Activated CD4-positive, alpha-beta T cell treated with anti-CD3 and anti-CD28 coated beads, Interleukin-10, Interleukin-2, amounts not matched to agents 100 ng/mL and 50 ng/mL, durations not matched to agents 16 hours and 8 hours (primary cell): ENCODE measurements at places on chromosomes 12 and 14.

GRCh38 chr12:24554612-24555295 is 394.1 kb downstream of the BCAT1 start:
- no peak for DNase-seq

- no peak for DNase-seq
Observed at GRCh38 chr12:14953752-14954151, 7.6 kb downstream of the ARHGDIB start.

DNA sequence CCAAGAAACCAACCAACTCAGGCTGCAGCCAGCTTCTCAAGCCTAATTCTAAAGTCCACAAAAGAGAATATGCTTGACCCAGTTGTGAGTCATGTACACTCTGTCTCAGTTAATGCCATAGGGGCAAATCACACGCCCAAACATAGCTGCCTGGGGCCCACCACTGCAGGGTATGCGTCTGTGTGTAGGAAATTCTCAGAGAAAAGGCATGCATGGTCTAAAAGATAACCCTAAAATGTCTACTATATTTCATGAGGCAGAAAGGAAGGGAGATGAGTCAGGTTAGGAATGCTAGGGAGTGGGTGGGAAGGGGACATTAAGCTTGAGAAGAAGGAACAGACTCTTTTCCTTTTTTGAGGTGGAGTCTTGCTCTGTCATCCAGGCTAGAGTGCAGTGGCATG is 22.3 kb upstream of the SPTLC2 start:
- no peak for DNase-seq

DNA sequence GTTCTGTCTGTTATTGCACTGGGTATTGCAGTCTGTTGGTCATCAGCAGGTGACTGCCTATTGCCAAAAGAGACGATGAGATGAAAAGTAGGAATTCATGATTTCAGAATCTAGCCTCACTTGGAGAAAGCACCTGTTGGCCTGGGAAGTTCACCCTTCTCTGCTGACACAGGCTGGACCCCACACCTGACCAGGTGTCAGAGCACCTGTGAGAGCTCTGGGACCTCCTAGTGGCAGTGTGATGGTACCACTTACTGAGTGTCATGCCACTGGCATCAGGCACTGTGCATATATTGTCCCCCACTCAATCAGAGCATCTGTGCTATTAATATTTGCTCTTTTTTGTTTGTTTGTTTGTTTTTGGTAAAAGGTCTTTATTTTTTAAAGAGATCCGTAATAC is 68.0 kb downstream of the RASSF3 start:
- no peak for DNase-seq

DNA sequence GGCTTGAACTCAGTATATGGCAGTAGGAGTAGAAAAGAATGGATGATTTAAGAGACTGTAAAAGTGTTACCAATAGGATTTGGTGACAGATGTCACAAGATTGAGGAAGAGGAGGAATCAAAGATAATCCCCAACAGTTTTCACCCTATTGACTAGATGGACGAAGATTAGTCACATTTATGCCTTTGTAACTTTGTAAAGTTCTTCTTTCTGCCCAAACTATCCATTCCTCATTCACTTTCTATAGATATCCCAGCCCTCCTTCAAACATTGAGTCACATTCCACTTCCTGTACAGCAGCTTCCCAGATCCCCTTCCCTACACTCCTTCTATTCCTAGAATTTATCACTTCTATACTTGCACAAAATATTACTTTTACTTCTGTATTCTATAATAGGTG is 207.9 kb downstream of the BTG1 start:
- DNase-seq: no peak

GRCh38 chr12:112029301-112029700 is 16.1 kb downstream of the ERP29 start:
- DNase-seq: no peak

GRCh38 chr14:99722741-99723140 is 38.6 kb downstream of the CYP46A1 start:
- no peak for DNase-seq

DNA sequence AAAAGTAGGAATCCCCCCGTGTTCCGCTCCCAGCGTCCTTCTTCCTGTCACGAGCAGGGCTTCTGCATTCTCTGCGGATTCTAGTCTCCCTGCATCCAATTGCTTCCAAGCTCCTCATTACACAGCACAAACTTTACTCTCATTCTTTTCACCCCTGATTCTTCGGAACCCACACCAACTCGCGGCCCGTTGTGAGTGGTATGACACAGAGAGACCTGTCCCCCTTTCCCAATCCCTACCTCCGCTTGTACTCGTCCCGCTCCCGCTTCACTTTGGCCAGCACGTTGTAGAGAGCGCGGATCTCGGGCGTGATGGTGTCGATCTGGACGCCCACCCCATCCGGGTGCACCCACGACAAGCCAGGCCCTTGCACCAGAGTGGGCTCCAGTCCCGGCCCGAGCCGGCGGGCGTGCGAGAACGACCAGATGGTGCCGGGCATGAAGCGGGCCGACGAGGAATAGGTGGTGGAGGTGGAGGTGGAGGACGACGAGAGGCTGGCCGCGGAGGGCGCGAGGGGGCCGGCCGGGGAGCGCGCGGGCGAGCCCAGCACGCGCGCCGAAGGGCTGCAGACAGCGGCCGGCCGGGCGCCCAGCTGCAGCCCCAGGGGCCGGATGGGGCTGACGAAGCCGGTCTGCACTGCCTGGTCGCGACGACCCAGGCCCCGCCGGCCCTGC is 687 bp downstream of the IFFO1 start:
- no peak for DNase-seq

DNA sequence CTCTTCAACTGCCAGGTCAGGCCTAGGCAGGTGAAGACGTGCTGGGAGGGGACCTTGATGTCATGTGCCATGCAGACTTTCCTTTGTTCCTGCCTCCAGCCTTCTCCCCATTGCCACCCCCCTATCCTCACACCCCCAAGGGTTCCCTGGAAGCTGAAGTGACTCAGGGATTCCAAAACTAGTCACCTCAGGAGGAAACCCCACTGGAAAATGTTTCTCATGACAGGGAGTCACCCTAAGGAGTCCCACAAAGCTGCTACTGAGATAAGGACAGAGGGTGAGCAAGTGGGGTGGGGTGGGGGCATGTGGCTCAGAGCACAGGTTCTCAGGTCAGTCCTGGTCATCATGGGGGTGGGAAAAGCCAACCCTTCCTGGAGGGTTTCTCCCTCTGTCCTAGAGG is 2.4 kb upstream of the IL25 start:
- no peak for DNase-seq

DNA sequence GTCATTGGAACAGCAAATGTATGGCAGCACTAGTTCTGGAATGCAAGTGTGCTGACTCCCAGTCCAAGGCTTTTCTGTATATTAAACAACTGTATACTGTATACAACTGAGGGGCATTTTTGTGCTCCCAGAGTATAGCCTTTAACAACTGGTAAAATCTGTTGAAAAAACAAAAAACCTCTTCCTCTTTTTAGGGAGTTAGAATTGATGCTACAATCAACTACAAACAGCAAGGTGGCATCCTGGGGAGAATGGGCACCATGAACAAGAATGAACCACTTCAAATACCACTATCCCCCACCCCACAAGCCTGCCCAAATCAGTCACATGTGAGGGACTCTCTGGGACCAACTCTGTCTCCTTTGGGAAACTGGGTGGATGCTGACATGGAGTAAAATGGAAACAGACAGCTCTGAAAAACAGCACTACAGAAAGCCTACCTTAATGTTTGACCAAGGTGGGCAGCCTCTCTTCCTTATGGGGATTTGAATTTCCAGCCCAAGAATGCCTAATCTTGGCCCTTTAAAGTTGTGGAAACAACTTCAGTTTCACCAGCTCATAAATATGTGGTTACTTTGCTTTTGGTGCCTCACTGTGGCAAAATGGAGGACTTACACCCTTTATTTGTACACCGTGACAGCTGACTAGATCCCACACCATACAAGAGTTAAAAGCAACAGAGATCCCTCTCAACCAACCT is 7.5 kb downstream of the VTI1B start:
- DNase-seq: peak; percentile 57

GRCh38 chr14:86540636-86541247 is 1010.8 kb downstream of the FLRT2 start:
- no peak for DNase-seq

DNA sequence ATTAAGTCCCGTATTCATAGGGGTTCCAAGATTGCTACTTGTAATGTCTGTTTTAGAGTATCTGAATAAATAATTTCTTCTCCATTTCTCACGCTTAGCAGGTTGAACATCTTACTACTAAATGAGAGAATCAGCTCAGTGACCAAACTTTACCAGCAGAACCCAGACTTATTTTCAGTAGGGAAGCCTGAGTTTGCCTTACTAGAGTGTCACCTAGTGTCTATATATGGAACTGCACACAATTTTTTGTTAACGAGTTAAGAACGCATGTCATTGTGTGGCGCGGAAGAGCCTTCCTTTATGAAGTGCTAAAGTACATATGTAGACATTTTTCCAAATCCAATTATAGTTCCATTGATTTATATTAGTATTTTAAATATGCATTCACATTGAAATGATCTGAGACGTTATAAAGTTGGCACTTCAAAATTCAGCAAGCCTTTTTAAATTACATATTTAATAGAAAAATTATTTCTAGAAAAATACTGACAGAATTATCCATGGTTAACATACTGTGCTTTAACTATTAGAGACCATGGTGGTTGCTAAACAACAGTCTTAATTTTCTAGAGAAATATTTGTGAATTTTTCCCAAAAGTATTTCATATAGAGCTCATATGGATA is 88.3 kb downstream of the RPS29 start:
- peak; percentile 64 for DNase-seq
